A549 treated with RU486 at 1 μM for 4 hours (cell line): ENCODE measurements at places on chromosomes 2 and 18. TPM values are rescaled to one million over a fixed set of nuclear protein-coding genes. Genes with fewer than 3 reads are reported as not detected.

The ASPRV1 gene
- total RNA-seq: 0.17 to 0.29 TPM (median 0.23 TPM) in 5 replicates

The GALR1 gene
- total RNA-seq: not detected in 5 replicates

The STPG4 gene
- 0.10 to 0.17 TPM in 2 of 5 replicates, not detected in the others for total RNA-seq

The ZNF385B gene
- total RNA-seq: not detected in 5 replicates
